ENCODE measurements at places on chromosomes 3 and 15. TPM values are rescaled to one million over a fixed set of nuclear protein-coding genes. Genes with fewer than 3 reads are reported as not detected.

DNA sequence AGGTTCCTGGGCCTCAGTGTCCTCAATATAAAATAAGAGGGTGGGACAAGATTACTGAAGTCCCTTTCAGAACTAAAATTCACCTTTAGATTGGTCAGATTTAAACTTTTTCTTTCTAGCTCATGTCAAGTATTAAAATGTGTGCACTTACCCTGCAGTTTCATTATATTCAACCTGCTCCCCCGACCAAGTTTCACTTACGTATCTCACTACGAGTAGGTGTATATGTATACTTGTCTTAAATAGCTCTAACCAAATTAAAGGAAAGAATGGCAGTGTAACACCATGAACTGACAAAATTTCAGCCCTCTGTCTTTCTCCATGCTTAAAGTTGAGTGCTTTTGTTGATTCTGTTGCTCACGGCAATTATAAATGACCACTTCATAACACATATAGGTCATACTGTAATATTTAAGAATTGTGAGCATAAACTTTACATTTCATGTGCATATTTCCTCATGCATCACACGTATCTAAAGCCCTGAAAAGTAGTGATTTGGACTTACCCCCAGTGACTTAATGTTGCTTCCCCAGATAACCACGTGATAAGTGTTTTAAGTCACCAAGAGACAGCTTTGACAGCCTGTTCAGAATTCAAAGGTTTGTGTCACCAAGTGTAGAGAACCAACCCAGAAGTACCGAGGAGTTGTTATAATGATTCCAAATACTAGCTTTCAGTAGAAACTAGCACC lies 70.0 kb downstream of the PGPEP1L start:
- peaks cover 62% of the 10 kb centered on the region for H3K36me3 ChIP-seq
- peak overlapping the region; percentile 69 for H3K27ac ChIP-seq
- H3K4me1 ChIP-seq = peaks cover 7% of the 10 kb centered on the region

GRCh38 chr3:31406896-31407295 lies 125.8 kb upstream of the STT3B start:
- H3K4me1 ChIP-seq = peaks cover 12% of the 10 kb centered on the region
- H3K27ac ChIP-seq = no peak overlapping the region
- H3K36me3 ChIP-seq = no peaks in the 10 kb centered on the region
- H3K4me3 ChIP-seq = no peak overlapping the region

GRCh38 chr3:157088601-157089454 lies 71.1 kb downstream of the CCNL1 start:
- peak overlapping the region; percentile 88 for H3K4me3 ChIP-seq
- H3K27ac ChIP-seq = peak overlapping the region; percentile 90
- H3K4me1 ChIP-seq = peaks cover 52% of the 10 kb centered on the region

DNA sequence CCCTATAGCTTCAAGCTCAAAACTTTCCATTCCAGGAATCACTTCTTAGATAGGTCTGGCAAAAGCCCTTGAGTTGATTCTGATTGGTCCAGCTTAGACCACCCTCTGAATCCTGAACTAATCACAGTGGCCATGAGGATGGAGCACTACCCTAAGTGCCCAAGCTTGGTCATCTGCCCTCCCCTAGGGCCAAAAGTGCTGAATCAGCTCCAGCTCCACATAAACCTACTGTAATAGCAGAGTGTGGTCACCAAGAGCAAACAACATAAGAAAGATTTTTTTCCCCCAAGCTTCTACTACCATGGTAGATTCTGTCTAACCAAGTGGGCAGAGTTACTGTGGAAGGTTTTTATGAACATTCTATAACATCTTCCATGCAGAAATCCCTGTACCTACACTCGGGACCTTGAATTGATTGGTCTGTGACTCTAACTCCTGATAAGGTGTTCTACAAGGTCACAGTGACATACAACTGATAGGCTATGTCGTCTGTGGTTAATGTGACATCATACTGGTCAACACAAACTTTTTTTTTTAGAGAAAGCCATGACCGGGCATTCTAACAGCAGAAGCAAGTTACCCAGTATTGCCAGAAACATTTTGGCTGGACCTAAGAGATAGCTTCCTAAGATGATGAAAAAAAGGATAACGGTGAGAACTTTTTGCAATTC lies 320.9 kb downstream of the MAGI1 start:
- no peak for ATAC-seq
- no peaks in the 10 kb centered on the region for H3K4me1 ChIP-seq
- H3K36me3 ChIP-seq = no peaks in the 10 kb centered on the region
- no peak overlapping the region for H3K27ac ChIP-seq
- H3K27me3 ChIP-seq = peaks cover 3% of the 10 kb centered on the region
- H3K4me3 ChIP-seq = no peak overlapping the region

DNA sequence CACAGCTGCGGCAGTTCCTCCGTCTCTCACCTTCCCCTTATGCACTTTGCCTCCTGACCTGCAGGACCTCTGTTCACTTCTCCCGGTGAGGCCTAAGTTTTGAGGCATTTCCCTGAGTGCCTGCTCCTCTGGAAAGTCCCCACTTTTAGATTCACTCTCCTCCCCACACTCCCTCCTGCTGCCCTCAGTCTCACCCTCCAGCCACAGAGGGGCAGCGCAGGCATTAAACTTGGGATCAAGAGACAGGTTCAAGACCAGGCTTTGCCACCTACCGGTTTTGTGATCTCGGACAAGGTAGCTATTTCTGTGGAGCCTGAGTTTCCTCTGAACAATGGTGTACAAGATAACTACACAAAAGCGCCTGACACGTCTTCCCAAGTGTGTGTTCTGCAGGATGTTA lies 19.4 kb downstream of the SLC6A11 start:
- H3K27me3 ChIP-seq = peaks cover 34% of the 10 kb centered on the region
- H3K4me3 ChIP-seq = no peak overlapping the region
- no peaks in the 10 kb centered on the region for H3K4me1 ChIP-seq
- H3K36me3 ChIP-seq = no peaks in the 10 kb centered on the region

GRCh38 chr15:71313806-71314205 lies 198.5 kb downstream of the THSD4 start:
- peaks cover 10% of the 10 kb centered on the region for H3K27me3 ChIP-seq
- H3K4me3 ChIP-seq = no peak overlapping the region
- no peaks in the 10 kb centered on the region for H3K36me3 ChIP-seq
- no peak overlapping the region for H3K27ac ChIP-seq

DNA sequence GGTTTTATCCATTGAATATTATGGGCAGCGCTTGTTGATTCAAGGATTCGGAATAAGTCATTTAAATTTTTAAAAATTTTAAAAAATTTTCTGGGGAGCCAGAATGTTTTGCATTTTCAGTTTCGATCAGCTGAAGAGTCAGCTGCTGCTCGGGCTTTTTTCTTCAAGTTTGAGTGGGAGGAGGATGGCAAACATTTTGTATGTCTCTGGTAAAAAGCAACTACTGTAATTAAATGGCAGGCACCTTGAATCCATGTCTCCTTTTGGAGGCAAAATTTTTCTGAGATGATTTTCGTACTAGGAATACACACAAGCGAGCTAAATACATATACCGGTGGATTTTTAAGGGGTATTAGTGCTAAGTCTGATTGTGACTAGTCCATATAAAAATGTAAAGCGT lies 612 bp downstream of the C3orf38 start:
- H3K4me1 ChIP-seq = peaks cover 21% of the 10 kb centered on the region
- peak overlapping the region; percentile 92 for H3K4me3 ChIP-seq
- peak overlapping the region; percentile 95 for H3K27ac ChIP-seq
- H3K27me3 ChIP-seq = no peaks in the 10 kb centered on the region
- peak; percentile 31 for ATAC-seq

- no peak for ATAC-seq
- H3K36me3 ChIP-seq = no peaks in the 10 kb centered on the region
- peaks cover 14% of the 10 kb centered on the region for H3K27me3 ChIP-seq
- H3K27ac ChIP-seq = no peak overlapping the region
Observed at GRCh38 chr3:127052121-127052561, 69.2 kb downstream of the PLXNA1 start.

GRCh38 chr15:60673918-60674558 lies 195.1 kb upstream of the ICE2 start:
- H3K27ac ChIP-seq = peak overlapping the region; percentile 93
- peaks cover 29% of the 10 kb centered on the region for H3K4me1 ChIP-seq
- no peaks in the 10 kb centered on the region for H3K27me3 ChIP-seq

DNA sequence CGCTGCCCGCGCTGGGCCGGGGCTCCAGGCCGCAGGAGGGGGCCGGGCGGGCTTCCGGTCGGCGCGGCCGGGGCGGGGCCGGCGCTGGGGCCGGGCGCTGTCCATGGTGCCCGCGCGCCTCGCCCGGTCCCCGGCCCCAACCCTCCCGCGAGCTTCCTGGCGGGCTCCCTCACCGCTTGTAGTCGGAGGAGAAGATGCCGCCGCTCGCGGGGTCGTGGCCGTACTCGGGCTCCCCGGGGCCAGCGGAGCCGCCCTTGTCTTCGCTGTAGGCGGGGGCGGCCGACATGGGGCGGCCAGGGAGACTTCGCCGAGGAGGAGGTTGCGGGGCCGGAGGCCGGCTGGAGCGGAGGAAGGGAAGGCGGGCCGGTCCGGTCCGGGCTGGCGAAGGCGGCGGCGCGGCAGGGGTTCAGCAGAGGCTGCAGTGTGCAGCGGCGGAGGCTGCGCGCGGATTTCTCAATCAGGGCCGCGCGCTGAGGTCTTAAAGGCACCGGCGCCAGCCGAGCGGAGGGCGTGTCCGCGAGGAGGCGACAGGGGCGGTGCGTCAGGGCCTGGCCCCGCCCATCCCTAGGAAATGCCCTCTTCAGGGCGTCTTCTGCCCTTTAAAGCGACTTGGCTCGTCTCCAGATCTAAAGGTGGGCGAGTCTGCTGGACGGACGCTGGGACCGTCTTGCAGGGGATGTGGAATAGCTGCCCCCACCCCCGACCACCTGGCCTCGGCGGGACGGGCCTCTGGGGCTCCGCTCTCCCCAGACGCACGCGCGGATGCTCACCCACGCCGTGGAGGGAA lies at the start of gene AP3B2:
Gene AP3B2, minus strand, starts transcription at position 455 of the 787 bp plus-strand sequence. Its CDS starts 169 bp downstream, at position 286.
- no peaks in the 10 kb centered on the region for H3K36me3 ChIP-seq
- no peak within 1 kb of the TSS for H3K4me3 ChIP-seq
- H3K27ac ChIP-seq = no peak within 1 kb of the TSS
- H3K27me3 ChIP-seq = peaks cover 11% of the 10 kb centered on the region

Gene PTPN9
- total RNA-seq = 38.4 TPM

Gene RAF1
- 91.5 TPM for total RNA-seq

Gene ITGA11
- total RNA-seq = 0.95 TPM

Gene ANO10
- total RNA-seq = 10.6 TPM

Gene CCR8
- 10.2 TPM for total RNA-seq

Measured in activated T-helper 17 cell treated with anti-CD3 and anti-CD28 coated beads, Interleukin-2, amount 50 U/mL, for 72 hours (primary cell).